ENCODE measurements at places on chromosomes 11 and 22.
A peak's percentile ranks its signal among the peaks of the same experiment; 100 is the strongest.

GRCh38 chr22:36658900-36659299 is 44.7 kb downstream of the CACNG2 start:
- no peak for DNase-seq

DNA sequence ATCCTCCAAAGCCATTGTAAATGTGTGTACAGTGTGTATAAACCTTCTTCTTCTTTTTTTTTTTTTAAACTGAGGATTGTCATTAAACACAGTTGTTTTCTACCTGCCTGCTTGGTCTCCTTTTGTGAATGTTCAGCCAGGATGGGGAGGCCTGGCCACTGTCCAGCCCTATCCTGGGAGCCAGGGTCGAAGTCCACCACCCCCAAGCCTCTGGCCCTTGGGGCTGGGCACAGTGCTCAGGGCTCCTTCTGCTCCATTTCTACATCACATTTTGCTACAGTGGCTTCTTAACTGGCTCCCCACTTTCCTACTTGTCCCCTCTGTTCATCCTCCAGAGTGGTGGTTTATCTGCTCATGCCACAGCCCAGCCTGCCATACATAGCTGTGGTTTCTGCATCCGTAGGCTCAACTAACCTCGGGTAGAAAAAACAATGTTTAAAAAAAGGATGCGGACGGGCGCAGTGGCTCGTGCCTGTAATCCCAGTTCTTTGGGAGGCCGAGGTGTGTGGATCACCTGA is 2.5 kb upstream of the SMARCB1 start:
- DNase-seq: no peak

DNA sequence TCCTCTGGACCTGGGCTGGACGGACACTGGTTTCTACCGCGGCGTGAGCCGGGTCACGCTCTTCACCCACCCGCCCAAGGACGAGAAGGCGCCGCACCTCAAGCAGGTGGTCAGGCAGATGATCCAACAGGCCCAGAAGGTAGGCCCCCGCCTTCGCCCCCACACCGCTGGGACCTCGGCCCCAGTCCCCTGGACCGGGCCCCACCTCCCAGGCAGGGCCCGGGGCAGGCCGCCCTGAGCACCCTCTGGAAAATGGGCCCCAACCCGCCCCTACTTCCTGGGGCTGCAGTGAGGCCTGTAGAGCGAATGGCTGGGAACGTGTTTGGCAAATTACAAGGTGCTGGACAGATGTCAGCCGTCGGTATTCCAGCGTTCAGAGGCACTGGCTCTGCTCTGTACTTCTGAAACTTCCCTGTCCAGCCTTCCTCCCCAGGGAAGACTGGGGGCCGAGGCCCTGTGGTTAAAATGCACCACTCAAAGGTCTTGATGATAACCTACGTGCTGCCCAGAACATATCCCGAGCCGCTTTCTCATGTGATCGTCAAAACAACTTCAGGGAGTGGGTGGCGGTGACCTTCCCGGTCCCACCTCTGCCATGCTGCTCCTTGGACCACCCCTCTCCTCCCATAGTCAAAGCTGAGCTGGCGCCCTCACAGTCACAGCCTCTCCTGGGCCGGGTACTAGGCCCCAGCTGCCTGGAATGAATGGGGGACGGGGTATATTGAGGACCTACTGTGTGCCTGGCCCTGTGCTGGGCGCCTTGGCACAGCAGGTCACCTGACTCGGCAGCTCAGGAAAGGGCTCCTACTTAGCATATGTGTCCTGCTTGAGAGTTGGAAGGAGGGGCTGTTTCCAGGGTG is 869 bp downstream of the FAM83F start:
- DNase-seq: no peak

DNA sequence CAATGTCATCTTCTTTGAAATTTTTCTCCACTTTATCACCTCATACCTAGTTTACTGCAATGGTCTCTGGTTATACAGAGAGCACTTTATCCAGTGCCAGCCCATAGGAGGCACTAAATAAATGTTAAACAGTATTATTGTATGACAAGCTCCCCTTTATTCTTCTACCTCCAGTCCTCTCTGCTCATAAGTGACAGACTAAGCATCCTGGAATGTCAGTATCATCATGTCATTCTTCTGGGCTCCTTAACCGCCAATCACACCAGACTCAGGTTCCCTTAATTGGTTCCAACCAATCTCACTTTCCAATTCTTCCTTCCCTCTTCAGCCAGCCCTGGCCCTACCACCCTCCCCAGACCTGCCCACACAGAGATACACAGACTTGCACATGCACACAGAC is 93.1 kb downstream of the RPL27A start:
- no peak for DNase-seq

- no peak for DNase-seq
Observed at GRCh38 chr22:38823076-38823475, 20.8 kb downstream of the NPTXR start.

GRCh38 chr11:66491315-66491935 is 11.2 kb downstream of the DPP3 start:
- no peak for DNase-seq

DNA sequence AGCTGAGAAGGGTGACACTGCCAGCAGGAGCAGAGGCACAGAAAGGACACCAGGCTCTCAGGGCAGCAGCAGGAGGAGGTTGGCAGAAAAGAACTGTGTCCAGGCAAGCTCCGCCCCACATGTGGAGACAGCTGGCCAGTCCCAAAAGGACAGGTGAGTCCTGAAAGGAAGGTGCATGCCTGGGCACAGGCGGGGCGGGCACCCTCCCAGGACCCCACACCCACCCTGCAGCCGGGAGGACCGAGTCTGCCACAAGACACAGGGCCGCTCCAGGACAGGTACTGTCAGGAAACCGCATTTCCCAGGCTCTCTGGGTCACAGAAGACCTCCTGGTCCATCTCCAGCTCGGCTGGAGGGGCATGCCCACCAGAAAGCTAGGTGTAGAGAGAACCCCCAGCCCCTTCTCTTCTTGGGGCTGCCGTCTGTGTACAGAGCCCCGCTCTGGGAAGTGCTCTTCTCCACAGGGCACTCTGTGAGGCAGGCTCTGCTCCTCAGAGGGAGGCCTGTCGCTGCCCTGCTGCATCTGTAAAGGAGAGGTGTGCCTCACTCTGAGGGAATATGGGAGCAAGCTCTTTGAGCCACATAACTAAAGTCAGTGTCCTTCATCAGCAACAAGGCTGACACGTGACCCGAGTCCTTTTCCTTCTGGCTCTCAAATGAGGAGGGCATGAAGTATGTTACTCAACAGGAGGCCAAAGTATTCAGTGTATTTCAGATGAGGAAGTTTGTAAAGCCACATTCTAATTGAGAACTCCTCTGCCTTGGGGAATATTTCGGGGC is 50.5 kb downstream of the CLTCL1 start:
- peak; percentile 15 for DNase-seq

GRCh38 chr22:26995235-26995634 is 337.8 kb downstream of the MIAT start:
- DNase-seq: no peak

DNA sequence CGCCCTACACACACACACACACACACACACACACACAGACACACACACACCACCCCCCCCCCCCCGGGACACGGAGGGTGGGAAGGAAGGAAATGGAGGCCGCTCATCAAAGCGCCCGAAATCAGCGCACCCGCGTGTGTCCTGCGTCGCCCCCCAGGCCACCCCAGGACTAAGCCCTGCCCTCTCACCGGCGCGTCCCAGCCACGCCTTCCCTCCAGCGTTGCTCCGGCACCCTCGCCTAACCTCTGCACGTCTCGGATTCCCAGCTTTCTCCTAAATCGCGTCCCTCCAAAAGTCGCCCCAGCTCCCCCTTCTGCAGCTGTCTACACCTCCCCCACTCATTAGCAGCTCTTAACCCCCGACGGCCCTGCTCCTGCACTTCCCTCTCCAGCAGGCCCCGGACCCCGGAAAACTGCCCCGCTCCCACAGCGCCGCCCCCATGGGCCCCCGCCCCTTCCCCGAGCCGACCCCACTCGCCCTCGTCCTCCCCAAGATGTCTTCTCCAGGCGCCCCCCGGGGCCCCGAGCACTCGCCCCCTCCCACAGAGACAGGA is 557 bp downstream of the PACSIN2 start:
- peak; percentile 25 for DNase-seq

- no peak for DNase-seq
Observed at GRCh38 chr22:38346506-38346905, 29.3 kb upstream of the CSNK1E start.

DNA sequence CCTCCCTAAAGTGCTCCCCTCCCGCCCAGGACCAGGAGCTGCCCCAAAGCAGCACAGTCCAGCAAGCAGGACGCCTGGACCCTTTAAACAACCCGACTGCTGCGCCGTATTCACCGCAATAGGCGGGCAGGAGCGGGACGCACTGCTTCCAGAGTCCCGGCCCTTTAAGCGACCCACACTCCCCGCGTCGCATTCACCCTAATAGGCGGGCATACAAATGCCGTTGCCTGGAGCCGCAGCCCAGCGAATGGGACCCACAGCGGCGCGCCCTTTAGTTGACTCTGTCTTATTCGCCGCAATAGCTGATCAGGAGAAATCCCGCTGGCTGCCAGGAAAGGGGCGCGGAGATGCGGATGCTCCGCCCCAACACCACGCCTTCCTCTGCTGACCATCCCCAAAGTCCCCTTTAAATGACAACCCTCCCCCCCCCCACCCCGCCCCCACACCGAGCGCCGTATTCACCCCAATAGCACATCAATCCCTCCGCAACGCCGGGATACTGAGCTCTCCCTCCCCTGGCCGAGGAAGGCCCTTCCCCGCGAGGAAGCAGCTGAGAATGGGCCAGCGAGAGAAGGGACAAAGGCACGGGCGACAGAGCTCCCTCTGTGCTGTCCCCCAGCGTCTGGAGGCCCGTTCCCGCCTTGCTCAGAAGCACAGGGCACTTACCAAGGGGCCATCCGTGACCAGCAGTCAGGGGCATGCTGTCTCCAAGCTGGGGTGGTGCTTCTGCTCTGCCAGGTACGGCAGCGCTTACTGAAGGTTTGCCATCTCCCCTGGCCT is 4.7 kb downstream of the OSBPL5 start:
- peak; percentile 46 for DNase-seq

GRCh38 chr11:93515441-93516025 is 27.7 kb downstream of the SMCO4 start:
- DNase-seq: peak; percentile 61

- DNase-seq: peak; percentile 84
Observed at GRCh38 chr11:72741429-72741833, 10.8 kb downstream of the ARAP1 start.

DNA sequence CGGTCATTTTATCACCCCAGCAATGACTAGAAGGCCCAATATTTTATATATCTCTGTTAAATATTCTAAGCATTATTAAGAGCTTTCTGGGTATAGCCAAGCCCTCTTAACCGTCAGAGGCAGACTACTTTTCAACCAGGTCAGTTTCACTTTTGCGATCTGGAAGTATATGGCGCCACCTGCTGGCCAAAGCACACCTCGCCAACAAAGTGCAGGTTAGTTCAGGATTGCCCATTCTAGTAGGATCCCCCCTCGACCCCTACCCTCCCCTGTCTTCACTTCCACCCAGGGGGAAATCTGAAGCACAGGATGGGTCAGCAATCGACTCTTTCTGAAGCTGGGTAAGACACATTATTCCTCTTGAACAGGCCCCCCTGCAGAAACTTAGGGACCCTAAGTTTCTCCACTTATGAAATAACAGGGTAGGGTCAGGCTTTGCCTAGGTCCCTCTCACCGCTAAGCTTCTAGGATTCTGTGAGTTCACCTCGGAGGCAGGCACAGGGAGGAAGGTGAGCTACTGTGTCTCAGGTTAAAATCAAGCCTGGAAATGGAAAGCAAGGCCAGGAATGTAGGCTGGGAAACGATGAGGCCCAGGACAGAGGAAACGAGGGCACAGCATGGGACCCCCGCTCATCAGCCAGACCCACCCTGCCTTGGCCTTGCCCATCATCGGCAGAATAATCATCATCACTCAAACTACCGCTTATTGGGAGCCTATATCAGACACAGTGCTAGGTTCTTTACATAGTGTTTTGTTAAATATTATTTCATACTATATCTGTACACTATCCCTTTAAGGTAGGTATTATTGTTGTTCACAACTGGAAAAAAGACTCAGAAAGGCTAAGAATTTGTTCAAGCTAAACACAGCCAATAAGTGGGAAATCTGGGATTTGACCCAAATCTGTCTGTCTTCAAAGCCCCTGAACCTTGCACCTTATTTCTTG is 35.6 kb downstream of the KCNJ1 start:
- peak; percentile 79 for DNase-seq

DNA sequence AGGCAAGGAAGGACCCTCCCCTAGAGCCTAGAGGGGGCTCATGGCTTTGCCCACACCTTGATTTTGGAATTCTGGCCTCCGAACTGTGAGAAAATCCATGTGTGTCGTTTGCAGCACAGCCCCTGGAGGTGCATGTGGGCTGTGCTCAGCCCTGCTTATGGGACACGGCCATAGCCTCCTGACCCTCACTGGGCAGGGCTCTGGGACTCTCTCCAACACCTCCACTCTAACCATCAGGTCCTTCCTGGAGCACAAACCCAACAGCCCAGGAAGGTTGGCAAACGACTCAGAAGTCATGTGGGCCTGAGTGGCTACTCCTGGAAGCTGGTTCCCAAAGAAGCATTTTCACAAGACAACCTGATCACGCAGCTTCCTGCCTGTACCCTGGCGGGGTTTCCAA is 144.1 kb downstream of the CTTN start:
- no peak for DNase-seq

GRCh38 chr22:43002202-43002586 is 12.8 kb downstream of the PACSIN2 start:
- no peak for DNase-seq

GRCh38 chr22:20738394-20739089 is 35.4 kb upstream of the SERPIND1 start:
- peak; percentile 73 for DNase-seq

- DNase-seq: peak; percentile 70
Observed at GRCh38 chr22:24391836-24392217, 35.6 kb upstream of the ADORA2A start.

GRCh38 chr11:356610-357009 is 12.7 kb upstream of the B4GALNT4 start:
- DNase-seq: no peak

DNA sequence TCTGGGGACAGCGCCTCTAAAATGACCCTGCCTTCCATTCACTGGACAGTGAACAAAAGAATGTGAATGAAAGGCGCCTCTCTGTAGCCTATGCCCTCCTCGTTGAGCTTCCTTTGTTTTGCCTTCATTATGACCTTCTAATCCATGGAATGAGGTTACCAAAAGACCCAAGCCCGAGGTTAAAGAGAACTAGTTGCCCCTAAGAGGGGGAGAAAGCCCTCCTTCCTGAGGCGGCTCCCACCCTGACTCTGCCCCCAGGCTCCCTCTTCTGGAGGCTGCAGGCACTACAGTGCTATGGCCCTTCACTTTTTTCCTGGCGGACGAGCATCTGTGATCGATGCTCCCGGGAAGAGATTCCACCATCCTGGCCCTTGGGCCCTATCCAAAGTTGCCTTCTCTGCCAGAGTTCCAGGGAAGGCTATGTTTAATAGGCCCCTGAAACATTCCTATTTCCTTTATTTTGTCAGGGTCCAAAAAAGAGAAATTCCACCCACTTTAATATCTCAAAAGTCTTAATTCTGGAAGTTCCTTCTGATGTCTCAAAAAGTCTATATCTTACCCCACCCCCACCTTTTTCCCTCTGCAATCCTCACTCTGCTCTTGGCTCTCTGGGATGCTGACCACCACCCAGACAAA is 147.3 kb downstream of the FEZ1 start:
- DNase-seq: peak; percentile 16

All from inflammatory macrophage treated with lipopolysaccharide for 4 hours (primary cell).